HL-60 (cell line): ENCODE measurements at places on chromosomes 2 and 18.

GRCh38 chr2:74250189-74250631 lies 51.8 kb downstream of the MTHFD2 start:
- peak; percentile 21 for DNase-seq

DNA sequence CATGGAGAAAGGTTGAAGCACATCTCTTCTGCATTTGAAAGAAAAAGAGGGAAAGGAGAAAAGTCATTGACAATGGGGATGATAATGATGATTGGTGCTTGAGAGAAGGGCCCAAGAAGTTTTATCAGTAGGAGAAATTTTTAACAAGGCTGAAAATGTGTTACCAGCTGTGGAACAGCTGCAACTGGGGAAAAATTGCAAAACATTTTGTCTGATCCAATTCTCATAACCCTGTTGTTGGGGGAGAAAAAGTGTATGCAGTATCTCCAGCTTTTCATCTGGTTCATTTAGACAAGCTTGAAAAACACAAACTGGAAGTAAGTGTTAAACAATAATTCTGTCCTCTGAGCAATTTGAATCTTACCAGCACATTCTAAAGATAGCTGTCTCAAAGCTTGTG lies 92.7 kb downstream of the CSRNP3 start:
- no peak for DNase-seq

GRCh38 chr2:30444273-30444672 lies 2.8 kb upstream of the LCLAT1 start:
- DNase-seq: peak; percentile 57

- DNase-seq: no peak
Observed at GRCh38 chr2:197675711-197676188, 363 bp upstream of the RFTN2 start.

DNA sequence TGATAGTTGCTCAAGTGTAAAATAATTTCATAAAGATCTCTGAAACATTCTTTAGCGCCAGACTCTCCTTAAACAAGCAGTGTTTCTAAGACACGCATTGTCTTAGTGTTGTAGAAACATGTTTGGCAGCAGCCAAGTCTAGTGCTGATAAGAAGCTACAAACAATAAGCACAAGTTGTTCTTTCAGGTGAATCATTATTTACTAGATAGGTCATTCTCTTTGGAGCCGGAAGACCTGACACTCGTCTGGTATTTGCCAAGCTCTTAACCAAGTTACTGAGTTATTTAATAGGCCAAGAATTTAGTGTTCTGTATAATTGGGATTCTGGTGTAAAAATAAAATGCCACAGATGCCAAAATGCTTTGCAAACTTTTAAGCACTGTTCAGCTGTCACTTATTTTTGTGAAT lies 852.1 kb downstream of the CPS1 start:
- no peak for DNase-seq

GRCh38 chr2:220296174-220296573 lies 668.7 kb downstream of the SLC4A3 start:
- no peak for DNase-seq

GRCh38 chr18:49023938-49024803 lies 73.4 kb upstream of the SMAD7 start:
- no peak for DNase-seq

GRCh38 chr18:61651880-61652268 lies 240.9 kb downstream of the RNF152 start:
- no peak for DNase-seq

GRCh38 chr18:4842751-4843150 lies 354.3 kb downstream of the AKAIN1 start:
- DNase-seq: no peak

DNA sequence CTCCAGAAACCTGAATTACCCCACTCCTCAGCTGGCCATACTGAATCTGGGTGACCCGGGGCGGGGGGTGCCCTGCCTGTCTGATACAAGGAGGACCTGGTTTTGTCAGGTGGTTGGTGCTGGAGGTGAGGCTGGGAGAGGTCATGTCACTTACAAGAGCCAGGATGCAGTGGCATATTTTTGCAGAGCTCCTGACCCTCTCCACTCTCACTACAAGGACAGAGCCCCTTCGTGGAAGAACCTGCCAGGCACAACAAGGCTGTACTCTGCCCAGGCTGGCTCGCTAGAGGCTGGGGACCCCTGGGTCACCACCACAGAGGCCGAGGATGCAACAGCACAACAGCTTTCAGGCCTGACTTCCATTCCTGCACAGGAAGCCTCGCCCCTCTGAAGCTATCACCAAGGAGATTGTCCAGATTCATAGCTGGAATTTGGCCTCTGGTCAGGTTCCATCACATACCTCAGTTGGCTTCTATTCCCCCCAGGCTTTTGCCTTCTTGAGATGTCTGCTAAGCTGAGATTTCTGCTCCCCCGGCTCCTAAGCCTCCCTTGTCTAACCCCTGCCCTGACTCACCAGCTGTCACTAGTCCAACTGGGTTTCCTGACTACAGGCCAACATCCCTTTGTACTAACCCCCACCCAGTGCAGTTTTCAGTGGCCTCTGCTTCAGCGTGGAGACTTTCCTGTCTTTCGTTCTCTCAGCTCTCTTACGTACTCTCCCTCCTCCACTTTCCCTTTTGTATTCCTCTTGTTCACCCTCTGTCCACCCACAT lies 132.5 kb upstream of the EPAS1 start:
- no peak for DNase-seq

- no peak for DNase-seq
Observed at GRCh38 chr2:204277226-204277625, 268.0 kb upstream of the PARD3B start.

- no peak for DNase-seq
Observed at GRCh38 chr18:13984080-13984479, 68.7 kb upstream of the MC2R start.
